NCI-H1417 treated with DMSO at 0.1 percent for 48 hours (cell line): ENCODE measurements at places on chromosomes 3 and 15.

GRCh38 chr15:80577552-80578205, 117.4 kb upstream of the ABHD17C start:
- no peak for DNase-seq

- DNase-seq: peak; percentile 81
These were observed 509.3 kb upstream of the PPP2R3A start for GRCh38 chr3:135456108-135456790.

DNA sequence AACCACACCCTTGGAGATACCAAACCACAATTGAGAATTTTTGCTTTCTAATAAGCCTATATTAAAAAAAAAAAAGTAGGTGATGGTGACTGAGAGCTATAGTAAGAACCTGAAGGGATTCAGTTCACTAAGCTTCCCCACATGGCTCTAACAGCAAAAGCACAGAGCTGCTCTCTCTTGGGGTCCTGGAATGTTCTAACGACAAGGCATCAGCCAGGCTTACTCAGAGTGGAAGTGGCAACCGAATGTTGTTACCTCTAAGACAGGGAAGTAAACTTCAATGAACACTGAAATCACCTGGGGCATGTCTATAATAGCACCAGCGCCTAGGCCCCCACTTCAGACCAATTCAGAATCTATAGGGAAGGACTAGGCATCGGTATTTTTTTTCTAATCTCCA, 397.7 kb downstream of the MAGI1 start:
- DNase-seq: no peak

DNA sequence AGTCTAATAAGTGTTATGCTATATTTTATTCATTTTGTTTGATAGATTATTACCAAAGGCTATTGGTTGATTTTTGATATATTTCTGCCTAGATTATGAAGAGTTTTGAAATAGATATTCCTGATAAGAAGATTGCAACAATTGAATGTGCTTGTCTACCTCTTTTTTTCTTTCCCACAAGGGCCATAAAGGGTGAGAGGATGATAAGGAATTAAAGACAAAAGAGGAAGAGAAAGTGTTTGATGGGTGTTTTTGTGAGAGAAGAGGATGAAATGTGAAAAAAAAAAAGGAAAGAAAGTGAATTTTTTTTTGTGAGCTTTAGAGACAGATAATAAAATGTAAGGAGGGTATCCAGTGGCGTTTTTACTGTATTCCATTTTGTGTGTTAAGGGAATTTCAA, 244.4 kb downstream of the CHST2 start:
- DNase-seq: no peak

DNA sequence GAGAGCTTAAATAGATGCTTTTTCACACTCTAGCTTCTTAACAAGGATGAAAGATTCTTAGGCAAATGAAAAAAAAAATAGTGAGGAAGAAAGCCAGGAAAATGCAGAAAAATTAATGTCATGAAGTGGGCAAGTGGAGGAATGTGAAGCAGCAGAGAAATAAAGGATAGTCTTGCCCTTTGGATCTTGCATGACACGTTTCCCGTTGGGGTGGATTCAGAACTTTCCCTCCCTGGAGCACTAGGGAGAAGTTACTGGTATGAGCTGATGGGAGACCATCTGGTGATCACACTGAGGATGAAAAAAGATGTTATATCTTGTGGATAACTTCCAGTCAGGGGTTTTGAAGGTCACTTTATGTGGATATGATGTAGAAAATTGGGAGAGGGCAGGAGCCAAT, 361.8 kb upstream of the ROPN1 start:
- no peak for DNase-seq

- DNase-seq: no peak
These were observed 13.8 kb downstream of the RYR3 start for GRCh38 chr15:33324609-33325008.

GRCh38 chr3:71585887-71586809, 2.6 kb upstream of the FOXP1 start:
- DNase-seq: no peak

DNA sequence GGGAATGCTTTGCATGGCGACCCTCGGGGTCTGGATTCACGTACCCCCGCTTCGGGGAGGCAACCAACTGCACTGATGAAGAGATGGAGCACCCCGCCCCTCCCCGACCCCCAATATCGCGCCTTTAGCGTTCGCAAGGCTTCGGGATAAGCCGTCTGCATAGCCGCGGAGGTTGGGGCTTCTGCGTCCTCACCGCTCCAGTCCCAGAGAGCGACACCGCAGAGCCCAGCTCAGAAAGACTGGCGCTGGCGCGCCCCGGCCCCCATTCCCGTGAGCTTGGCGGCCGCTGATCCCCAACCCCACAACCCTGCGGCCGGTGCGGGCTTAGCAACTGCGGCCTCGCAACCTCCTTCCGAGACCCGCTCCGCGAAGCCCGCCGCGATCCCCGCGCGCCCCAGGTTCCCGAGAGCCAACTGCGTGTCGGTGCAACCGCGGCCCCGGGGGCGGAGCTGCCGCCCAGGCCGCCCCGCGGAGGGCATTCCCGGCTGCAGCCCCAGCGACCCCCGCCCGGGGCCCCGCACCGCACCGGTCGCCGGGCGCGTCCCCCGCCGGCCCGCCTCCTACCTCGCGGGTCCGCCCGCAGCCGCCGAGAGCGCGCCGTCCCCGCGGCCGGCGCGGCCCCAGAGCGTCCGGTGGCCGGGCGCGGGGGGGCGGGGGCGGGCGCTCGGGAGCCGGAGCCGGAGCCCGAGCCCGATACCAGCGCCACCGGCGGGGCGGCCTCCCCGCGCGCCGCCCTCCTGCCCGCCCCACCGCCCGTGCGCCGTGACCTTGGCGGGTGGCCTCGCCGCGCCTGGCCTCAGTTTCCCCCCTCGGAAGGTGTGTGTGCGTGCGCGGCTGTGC, 79.5 kb downstream of the IQSEC1 start:
- no peak for DNase-seq

- DNase-seq: no peak
These were observed 539 bp upstream of the LAMB2 start for GRCh38 chr3:49133226-49133951.

- no peak for DNase-seq
These were observed at the start of gene FBLN2 for GRCh38 chr3:13548696-13549622. FBLN2 (plus strand) TSS chr3:13549125; CDS start chr3:13570356, 21,231 bp downstream.

GRCh38 chr15:82568986-82569385, 28.7 kb upstream of the RPS17 start:
- no peak for DNase-seq

DNA sequence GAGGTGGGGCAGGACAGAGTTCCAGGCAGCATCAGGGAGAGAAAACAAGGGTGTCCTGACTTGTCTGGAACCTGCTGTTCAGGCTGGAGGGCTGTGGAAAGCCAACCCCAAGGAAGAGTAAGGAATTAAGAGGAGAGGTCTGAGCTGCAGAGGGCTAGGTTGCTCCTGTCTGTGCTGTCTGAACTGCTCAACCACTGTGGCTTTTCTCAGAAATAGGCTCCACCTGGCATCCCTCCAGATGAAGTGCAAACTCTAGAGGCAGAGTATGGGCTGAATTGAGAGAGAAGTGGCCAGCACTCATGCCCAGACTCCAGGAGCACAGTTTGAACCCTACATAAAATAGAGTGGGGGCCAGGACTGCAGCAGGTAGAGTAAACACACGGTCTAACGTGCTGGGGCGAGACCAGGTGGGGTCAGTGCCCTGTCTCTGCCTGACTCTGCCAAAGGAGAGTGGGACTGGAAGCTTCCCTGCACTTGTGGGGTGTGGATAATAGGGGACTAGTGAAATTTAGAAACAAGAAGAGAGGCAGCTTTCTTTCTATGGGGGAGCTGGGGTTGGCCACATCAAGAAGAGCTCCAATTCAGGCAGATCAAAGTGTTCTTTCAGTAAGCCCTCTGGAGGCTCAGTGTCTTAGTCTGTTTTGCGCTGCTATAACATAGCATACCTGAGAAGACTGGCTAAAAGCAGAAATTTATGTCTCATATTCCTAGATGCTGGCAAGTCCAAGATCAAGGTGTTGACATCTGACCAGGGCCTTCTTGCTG, 28.0 kb upstream of the MNS1 start:
- no peak for DNase-seq

GRCh38 chr15:92438471-92438870, 44.8 kb downstream of the ST8SIA2 start:
- no peak for DNase-seq

GRCh38 chr3:38454178-38454883, 641 bp downstream of the ACVR2B start:
- DNase-seq: no peak

DNA sequence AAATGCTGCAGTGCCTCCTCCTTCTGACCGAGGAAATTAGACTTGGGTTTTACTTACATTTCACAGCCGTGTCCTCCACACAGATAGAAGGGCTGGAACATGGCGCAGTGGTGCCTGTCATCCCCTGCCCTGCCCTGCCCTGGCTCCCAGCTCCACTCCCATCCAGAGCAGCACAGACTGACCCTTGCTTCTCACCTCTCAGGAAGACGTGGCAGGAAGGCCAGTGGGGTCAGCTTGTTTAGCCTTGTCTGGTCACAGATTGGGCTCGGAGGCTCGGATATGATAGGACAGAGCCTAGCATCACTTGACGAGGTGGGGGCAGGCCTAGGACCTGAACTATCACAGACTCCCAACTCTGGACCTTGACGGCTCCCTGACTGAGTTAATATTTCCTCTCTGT, 88.5 kb downstream of the LINGO1 start:
- DNase-seq: no peak

DNA sequence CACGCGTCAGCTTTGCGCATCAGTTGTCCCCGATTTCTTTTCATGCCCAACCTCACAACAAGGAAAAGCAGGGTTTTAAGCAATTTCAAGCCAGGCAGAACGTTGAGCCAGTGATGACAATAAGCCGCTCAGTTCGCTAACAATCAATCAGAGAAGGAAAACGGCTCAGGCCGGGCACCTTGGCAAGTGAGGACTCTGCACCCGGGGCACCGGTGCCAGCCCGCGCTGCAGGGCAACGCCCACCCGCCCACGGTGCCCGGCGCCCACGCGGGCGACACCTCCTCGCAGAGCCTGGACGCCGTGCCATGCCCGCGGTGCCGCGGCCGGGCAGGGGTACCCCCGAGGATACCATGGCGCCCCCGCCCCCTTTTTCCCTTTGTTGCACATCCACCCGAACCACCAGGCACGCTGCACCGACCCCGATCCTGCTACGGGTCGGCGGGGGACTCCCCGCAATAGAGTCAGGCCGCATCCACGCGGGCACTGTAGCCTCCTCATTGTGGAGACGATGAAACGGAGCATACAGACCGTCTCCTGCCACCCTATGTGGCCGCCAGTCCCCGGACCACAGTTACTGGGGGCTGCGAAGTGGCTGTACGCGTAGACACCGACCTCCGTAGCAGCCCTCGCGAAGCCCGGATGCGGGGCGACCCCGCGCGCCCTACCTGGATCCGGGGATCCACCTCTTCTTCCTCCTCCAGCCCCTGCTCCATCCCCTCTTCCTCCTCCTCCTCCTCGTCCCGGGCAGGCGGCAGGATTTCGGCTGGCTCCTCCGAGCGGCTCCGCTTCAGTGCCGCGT, 581 bp downstream of the SH3BP5 start:
- DNase-seq: no peak

DNA sequence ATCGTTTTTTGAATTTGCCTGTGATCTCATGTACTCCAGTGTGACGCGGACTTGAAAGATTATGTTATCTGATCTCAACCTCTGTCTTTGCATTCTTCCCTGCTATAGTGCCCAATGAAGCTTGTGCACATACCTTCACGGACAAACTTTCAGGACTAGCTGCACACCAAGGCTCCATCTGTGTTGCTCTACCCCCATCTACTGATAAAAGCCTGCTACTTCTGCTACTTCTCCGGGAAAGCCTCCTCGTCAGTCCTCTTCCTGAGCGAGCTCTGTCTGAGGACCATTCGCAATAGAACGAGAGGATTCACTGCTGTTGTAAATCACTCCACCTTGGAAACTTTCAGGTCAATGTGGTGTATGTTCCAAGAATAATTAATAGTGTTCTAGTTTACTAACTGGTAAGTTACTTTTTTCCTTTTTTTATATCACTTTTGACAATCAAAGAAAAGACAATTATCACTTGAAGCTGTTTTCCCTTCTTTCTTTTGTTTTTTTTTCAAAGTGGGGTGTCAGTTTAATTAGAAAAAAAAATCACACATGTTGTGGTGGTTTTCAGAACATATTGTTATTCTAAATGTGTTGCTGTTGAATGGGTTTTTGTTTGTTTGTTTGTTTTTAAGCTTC, 217.6 kb downstream of the ARRDC4 start:
- DNase-seq: peak; percentile 30

GRCh38 chr3:42557854-42558253, 23.9 kb downstream of the SEC22C start:
- DNase-seq: no peak

GRCh38 chr3:58521917-58522631, 14.9 kb downstream of the ACOX2 start:
- DNase-seq: no peak

DNA sequence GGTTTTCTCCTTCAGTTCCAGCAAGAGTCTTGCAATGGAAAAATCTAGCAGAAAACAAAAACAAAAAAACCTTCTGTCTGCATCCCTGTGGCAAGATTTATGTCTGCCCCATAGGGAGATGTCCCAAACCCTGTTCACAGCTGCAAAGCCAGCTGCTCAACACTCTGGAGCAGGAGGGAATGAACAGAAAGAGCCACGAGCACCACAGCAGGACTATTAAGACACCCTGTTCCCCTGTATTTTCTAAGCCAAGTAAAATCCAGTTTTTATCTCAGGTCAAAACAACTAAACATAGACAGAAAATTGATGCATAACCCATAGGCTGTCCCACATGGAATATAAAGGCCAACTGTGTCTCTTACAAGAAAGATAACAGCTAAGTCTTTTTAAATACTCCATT, 357.9 kb downstream of the LSAMP start:
- no peak for DNase-seq

DNA sequence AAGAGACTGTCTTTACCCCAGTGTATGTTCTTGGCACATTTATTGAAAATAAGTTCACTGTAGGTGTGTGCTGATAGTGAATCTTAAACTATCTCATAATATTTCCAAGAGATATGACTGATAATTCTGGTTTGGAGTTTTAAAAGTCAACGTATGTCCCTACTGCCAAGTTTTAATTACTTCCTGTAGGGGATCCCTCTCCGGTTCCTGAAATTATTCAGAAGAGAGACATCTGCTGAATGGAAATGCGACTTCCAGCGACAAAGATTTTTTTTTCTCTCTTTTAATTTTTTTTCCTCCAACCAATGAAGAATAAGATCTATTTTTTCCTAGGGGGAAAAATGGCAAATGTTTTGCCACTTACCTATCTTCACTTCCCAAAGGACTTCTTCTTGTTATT, 498.9 kb upstream of the TGFBR2 start:
- DNase-seq: no peak

DNA sequence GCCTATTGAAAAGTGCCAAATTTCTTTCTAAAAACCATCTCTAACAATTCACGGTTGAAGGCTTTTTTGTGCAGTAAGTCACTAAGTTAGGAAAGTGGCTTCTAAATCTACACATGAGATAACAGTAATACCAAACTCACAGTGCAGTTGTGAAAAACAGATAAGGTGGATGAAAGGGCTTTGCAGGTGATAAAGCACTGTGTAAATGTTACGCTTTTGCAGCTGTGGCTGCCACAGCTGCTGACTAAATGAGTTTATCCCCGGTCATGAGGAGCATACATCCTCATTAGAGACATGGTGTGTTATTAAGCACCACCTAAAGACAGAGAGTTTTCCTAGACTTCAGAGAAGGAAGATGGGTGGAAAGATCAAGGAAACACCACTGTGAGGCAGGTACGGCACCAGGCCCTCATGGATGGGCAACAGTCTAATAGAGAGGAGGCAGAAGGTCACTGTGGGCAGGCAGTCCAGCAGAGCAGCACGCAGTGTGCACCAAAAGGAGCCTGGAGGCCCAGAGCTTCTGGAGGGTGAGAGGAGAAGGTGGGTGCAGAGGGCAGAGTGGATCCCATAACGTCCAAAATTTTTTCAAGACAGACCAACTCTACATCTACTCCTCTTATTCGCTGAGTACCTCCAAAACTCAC, 68.5 kb downstream of the FMN1 start:
- no peak for DNase-seq
